ENCODE measurements at places on chromosomes 12 and 14. TPM values are rescaled to one million over a fixed set of nuclear protein-coding genes. Genes with fewer than 3 reads are reported as not detected.

Gene HHIPL1
- 2.0 TPM for total RNA-seq

Gene TROAP
- total RNA-seq, result 62.4 TPM

Gene SSPN
- 0.65 TPM for total RNA-seq

Gene PTCSC3
- total RNA-seq, result not detected

Gene GATC
- 28.8 TPM for total RNA-seq

Gene SMIM41
- not detected for total RNA-seq

Gene ESPL1
- 39.3 TPM for total RNA-seq

Gene DNAH10
- not detected for total RNA-seq

Gene DTX1
- total RNA-seq, result 0.14 TPM

Gene SIX1
- 0.55 TPM for total RNA-seq

Gene SSTR1
- total RNA-seq, result 1.4 TPM

Gene CIT
- 61.8 TPM for total RNA-seq

Gene LALBA
- not detected for total RNA-seq

Gene AQP6
- not detected for total RNA-seq

Gene KRT8
- 31.7 TPM for total RNA-seq

Gene PRICKLE1
- total RNA-seq, result 69.0 TPM

Gene CLEC2A
- total RNA-seq, result not detected

Gene ALG10B
- 6.3 TPM for total RNA-seq

Gene SMAGP
- total RNA-seq, result 26.2 TPM

Gene FOXA1
- not detected for total RNA-seq

Gene OSBPL8
- 47.6 TPM for total RNA-seq

Gene ITGB7
- not detected for total RNA-seq

Measured in endothelial cell of umbilical vein (primary cell).